CD4-positive, alpha-beta T cell treated with Interleukin-21 for 1 hour (primary cell): ENCODE measurements at places on chromosomes 16 and 17.
A peak's percentile ranks its signal among the peaks of the same experiment; 100 is the strongest.

- DNase-seq, result peak; percentile 4
Measured at GRCh38 chr17:50661795-50662391, 27.2 kb downstream of the ABCC3 start.

DNA sequence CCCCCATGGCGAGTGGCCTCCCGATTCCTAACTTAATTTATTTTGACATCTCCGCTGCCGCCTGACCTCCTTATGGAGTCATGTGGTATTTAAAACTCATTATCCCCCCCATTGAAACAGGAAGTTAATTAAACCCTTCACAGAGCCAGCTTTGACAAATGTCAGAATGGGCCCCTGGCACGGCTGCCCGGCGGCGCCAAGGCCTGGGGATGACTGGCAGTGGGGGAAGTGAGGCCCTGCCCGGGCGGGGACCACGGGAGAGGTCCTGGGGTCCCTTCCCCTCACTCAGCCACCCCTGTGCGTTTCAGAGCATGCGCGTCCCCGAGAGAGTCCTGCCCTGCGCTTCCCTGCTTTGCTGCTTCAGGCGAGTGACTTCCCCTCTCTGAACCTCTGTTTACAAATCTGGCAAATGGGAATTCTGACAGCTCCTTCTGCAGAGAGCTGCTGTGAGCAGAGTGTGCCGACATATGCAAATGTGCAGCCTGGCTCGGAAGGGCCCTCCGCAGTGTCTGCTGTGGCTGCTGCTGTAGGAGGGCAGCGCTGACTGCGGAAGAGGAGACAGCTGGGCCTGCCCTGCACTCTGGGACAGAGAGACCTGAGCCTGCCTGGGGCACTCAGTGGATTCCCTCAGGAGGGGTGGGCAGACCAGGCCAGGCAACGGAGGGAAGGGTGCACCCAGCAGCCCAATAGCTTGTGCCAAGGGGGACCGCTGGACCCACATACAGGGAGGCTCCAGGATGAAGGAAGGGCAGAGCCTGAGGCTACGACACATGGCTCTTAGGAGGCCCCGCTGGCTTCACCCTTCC, 4.4 kb upstream of the ZFPM1 start:
- DNase-seq, result no peak

DNA sequence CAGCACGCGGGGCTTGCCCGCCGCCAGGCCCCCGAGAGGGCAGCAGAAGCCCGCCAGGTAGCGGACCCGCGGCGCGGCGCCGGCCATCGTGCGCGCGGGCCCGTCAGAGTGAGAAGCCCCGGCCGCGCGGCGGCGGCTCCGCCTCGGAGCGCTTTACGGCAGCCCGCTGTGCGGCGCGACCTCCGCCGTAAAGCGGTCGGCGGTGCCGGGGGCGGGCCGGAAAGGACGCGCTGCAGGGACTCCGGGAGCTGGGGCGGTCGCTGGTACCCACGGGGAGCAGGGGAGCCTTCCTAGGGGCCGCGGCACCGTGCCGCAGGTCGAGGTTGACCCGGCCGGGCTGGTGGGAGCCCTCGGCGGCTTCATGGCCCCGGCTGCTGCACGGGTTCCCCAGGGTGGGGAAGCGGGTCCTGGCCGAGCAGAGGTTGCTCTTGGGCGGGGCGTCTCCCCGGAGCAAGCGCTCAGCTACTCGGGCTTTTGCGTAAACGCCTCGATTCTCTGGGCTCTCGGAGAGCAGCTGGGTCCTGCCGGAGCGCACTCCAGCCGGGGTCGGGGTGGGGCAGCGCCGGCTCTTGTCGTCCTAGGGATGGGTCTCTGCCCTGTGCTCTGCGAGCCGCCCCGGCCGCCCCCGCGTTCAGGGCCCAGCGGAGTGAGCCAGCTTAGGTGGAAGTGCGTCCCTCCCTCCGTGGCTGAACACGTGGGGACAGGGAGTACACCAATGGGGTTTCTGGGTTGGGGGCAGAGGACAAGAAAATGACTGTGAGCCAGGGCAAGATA, at the start of gene FAAP100:
Gene FAAP100 (minus strand): TSS at position 110 of the 774 bp plus-strand sequence. CDS start 23 bp downstream, at position 87.
- DNase-seq, result peak; percentile 83

DNA sequence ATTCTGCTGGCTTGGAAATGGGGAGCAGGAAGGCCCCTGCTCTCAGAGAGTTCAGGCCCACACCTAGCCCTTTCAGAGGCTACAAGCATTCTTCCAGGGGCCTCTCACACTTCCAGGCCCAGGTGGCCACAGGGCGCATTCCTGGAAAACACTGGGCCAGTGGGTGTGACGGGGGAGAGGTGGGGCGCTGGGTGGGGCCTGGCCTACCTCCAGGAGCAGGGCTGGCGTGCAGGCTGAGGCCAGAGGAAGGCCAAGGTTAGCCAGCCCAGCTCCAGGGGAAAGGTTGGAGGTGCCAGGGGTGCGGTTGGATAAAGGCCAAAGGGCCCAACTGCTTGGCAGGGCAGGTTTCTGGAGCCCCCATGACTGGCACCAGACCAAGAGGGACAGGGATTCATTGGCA, 198.2 kb downstream of the MAF start:
- no peak for DNase-seq

DNA sequence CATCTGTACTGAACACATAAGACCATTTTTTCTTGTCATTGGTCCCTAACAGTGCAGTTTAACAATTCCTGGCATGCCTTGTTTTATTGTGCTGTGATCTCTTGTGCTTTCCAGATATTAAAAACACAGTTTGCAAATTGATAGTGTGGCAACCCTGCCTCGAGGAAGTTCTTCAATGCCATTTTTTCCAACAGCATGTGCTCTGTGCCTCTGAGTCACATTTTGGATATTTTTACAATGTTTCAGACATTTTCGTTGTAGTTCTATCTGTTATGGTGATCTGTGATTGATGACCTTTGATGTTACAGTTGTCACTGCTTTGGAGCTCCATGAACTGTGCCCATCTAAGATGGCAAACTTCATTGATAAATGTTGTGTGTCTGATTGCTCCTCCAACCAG, 66.2 kb downstream of the GOSR1 start:
- no peak for DNase-seq

- DNase-seq, result no peak
Measured at GRCh38 chr17:79306424-79307318, 232.0 kb downstream of the ENGASE start.

DNA sequence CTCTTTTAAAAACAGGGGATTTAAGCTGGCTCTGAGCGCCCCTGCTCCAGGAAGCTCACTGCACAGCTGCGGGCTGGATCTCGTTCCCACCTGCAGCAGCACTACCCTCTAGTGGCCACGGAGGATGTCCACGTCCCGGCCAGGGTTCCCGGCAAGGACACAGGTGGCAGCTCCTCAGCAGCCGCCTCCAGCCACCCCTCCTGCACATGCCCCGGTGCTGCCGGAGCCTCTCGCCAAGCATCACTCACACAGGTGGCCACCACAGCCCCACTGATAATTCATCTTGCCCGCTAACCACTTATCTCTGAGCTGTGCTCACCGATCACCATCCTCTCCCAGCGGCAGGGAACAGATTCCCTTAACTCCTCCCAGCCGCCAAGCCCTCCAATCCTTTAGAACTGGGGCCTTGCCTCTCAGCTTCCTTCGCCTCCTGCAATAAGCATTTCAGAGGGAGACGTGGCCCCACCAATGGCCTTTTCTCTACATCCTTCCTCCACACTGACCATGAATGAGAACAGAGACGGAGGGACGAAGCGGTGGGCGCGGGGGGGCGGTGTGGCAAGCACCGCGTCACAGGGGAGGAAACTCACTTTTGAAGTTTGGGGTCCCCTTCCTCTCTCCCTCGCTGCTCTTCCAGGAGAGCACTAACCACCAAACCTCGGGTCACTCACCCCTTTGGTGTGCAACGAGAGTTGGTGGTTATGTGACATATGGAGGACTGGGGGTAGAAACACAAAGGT, 222.1 kb downstream of the RBFOX3 start:
- no peak for DNase-seq

DNA sequence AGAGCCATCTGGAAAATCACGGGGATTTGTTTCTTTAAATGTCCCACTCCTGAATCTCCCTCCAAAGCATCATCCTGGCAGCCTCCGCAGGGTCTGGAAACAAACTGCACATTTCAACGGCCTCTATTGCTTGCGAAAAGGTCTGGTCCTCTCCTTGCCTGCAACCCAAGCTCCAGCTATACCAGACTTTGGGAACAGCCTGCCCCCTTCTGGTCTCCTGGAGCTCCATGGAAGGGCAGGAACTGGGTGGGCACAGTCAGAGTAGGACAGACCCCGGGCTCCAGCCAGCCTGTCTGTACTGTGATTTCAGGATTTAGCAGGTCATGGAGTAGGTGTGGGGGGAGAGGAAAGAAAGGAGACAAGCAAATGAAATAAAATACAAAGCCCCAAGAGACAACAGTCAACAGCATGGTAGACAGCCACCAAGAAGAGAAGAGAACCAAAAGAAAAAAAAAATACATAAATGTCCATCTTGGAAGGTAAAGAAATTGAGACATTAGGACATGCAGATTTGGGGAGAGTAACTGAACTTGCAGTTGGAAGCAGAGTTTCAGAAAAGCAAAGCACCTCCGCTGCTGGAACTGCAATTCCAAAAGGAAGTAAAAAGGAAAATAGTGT, 2.7 kb downstream of the XYLT1 start:
- peak; percentile 56 for DNase-seq

DNA sequence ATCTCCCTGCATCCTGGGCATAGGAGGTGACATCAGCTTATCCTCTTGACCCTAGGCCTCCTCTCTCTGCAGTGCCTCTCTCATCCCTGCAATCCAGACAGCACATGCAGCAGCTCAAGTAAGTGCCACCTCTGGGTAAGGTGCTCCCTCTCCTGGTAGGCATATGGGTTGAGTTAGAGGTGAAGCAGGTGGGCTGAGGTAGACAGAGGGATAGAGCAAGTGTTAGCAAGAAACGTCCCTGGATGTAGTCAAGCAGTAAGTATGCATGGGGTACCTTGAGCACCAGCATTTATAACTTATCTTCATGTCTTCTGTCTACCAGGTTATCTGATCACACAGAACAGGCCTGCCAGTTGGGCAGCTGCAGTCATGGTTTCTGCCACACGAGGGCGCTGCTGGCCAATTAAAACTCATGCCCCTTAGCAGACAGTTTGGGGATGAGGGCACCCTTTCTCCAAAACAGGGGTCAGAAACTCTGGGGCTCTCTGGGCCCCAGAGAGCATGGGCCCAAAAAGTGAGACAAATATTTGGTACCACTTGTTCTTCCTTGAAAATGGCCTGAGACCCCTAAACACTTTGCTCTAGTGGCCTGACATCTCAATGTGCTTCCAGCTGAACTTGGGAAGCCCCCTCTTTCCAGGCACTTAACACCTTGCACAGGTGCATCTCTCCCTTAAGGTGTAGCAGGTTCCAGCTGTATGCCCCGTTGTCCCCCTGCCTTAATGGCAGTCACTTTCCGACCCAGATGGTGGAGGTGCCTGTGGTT, 59.8 kb downstream of the NEUROD2 start:
- DNase-seq, result peak; percentile 74

- DNase-seq, result peak; percentile 37
Measured at GRCh38 chr16:88754912-88755744, 29.9 kb downstream of the PIEZO1 start.

GRCh38 chr17:27764589-27764988, 35.7 kb downstream of the NOS2 start:
- no peak for DNase-seq

- DNase-seq, result no peak
Measured at GRCh38 chr17:13569398-13570123, 32.2 kb downstream of the HS3ST3A1 start.

GRCh38 chr17:13957636-13958035, 111.7 kb upstream of the COX10 start:
- no peak for DNase-seq

GRCh38 chr16:19392352-19392751, 25.3 kb upstream of the TMC5 start:
- DNase-seq, result no peak

DNA sequence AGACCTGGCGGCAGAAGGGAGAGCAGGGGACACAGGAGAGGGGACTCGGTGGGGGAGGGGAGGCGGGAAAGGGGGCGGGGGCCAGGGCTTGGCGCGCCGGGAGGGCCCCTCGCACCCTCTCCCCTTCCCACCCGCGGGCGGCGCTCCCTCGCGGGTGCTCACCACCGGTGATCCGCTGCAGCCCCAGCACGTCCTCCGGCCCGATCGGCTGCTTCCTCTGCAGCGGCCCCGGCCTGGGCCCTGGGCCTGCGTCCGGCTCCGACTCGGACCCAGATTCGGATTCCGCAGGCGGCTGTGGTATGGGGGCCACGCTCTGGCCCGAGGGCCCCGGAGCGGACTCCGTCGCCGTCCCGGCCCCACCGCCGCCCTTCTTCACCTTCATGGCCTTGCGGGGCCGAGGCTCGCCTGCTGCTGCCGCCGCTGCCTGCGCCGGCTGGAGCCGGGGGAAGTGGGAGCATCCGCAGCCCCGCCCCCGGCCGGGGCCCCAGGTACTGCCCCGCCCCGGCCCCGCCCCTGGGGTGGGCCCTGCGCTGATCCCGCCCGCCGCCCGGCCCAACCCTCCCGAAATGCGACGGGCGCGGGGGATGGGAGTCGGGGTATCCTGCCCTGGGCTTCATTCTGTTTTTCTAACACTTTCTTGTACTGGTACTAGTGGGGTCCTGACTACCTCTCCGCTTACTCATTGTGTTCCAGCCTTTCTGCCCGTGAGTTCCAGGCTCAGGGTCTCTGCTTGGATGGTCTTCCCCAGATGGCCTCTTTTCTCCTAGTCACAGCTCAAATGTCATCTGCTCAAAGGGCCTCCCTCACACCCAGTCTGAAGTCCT, at the start of gene UNC119:
Gene UNC119 (minus strand): TSS at position 449 of the 824 bp plus-strand sequence. CDS start 67 bp downstream, at position 382.
- peak; percentile 78 for DNase-seq

- no peak for DNase-seq
Measured at GRCh38 chr17:76740329-76741118, 2.6 kb downstream of the MFSD11 start.

DNA sequence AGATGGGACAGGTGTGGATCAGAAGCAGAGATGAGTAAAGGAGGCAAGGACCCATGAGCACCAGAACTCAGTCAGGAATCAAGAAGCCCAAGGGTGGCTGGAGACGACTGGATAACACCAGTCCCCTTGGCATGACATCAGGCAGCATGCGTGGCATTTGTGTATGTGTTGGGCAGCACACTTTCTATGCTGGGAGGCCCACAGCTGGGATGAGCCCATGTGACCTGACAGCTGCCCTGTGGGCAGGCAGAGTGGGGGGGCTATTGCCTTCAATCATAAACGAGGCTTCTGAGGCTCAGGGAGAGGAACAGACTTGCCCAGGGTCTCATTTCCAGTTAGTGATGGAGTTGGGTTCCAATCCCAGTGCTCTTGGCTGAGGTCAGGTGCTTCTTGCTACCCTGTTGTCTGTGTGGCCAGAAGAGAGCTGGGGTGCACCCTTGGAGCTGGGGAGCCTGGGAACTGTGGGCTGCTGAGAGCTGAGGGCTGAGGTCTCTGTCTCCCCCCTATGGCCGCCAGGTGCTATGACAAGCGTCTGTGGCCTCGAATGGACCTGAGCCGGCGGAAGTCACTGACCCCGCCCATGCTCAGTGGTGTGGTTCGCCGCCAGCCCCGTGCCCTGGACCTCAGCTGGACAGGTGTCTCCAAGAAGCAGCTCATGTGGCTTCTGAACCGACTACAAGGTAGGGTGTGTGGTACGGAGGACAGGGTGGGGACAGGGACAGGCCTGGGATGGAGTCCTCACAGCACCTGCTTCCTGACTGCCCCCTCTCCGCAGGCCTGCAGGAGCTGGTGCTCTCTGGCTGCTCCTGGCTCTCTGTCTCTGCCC, 7.1 kb upstream of the ORAI3 start:
- peak; percentile 74 for DNase-seq
